Calu3 (cell line): ENCODE measurements at places on chromosomes 1 and 21. TPM values are rescaled to one million over a fixed set of nuclear protein-coding genes. Genes with fewer than 3 reads are reported as not detected.

The TMEM269 gene
- 0.94 and 1.7 TPM in 2 replicates for total RNA-seq

The RHD gene
- not detected in 2 replicates for total RNA-seq

GRCh38 chr1:115748401-115749150 lies 19.9 kb downstream of the CASQ2 start:
- no peak overlapping the region for H3K4me3 ChIP-seq
- H3K36me3 ChIP-seq = no peaks in the 10 kb centered on the region
- peak overlapping the region; percentile 70 for H3K27ac ChIP-seq
- DNase-seq = no peak
- peaks cover 28% of the 10 kb centered on the region for H3K4me1 ChIP-seq

GRCh38 chr1:167109125-167109524 lies 15.2 kb downstream of the STYXL2 start:
- peaks cover 31% of the 10 kb centered on the region for H3K4me1 ChIP-seq
- H3K36me3 ChIP-seq = no peaks in the 10 kb centered on the region
- no peak overlapping the region for H3K4me3 ChIP-seq
- no peak for DNase-seq

- H3K4me1 ChIP-seq = peaks cover 28% of the 10 kb centered on the region
- peak overlapping the region; percentile 87 for H3K27ac ChIP-seq
- no peaks in the 10 kb centered on the region for H3K27me3 ChIP-seq
- H3K4me3 ChIP-seq = no peak overlapping the region
- H3K36me3 ChIP-seq = no peaks in the 10 kb centered on the region
Measured at GRCh38 chr21:33205476-33205875, 24.3 kb upstream of the IFNAR2 start.
